ENCODE measurements at places on chromosomes 2 and 18. TPM values are rescaled to one million over a fixed set of nuclear protein-coding genes. Genes with fewer than 3 reads are reported as not detected.

CXCR4 gene
- total RNA-seq: 2.4 TPM

HS1BP3 gene
- total RNA-seq: 16.1 TPM

DNA sequence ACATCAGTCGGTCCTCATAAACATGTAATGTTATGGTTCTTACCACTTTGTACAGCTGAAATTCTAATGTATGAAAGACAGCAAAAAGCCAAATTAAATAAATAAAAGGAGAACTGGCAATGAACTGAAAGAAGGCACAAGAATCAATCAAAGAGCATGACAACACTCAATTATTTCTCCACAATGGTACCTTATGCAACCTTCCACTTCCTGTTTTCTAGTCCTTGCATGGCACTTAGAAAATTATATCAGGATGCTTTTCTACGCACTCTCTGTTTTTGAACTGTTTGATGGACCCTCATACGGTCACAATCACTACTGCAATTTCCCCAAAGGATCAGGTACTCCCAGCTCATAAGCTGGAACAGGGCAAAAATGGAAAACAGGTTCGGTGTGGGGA, 81.6 kb downstream of the EPB41L3 start:
- DNase-seq: no peak
- H3K4me3 ChIP-seq: no peak overlapping the region
- peaks cover 44% of the 10 kb centered on the region for H3K4me1 ChIP-seq
- H3K36me3 ChIP-seq: no peaks in the 10 kb centered on the region

DNA sequence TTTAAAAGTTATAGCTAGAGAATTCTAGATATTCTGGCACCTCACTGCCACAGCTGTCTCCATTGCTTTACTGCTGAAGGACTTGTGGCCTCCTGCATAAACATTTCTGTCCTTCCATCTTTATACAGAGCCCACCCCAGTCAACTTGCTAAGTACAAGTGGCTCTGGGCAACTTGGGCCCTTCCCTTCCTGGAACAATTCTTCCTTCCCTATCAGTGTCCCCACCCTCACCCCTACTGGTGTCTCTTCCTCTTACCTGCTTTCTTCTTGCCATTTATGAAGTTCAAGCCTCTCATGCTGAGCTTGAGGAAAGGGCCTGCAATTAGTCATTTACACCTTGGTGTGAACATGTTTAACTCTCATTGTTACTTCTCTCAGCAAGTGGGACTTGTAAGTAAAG, 45.0 kb downstream of the ARHGAP25 start:
- H3K27me3 ChIP-seq: no peaks in the 10 kb centered on the region
- no peak overlapping the region for H3K27ac ChIP-seq
- H3K4me3 ChIP-seq: no peak overlapping the region
- peaks cover 52% of the 10 kb centered on the region for H3K4me1 ChIP-seq
- no peak for DNase-seq
